ENCODE measurements at places on chromosomes 2 and 18. TPM values are rescaled to one million over a fixed set of nuclear protein-coding genes. Genes with fewer than 3 reads are reported as not detected.

The RAPGEF4 gene
- 7.5 TPM for total RNA-seq

The SAP130 gene
- 12.2 TPM for total RNA-seq

DNA sequence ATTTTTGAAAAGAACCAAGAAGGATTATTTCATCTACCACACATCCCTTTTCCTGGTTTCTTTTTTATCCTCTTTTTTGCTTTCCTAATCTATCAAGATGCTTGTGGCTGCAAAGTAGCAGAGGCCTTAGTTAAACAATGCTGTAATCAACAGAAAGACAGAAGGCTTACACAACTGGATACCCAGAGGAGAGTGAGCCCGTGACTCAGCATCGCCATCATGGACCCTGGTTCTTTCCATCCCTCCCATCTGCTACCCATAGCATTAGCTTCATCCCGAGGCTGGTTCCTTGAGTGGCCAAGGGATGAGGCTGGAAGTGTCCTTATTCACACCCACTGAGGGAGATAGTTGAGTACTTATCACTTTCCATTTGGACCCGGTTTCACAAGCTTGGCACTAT lies 7.5 kb upstream of the HAAO start:
- no peak for DNase-seq

GRCh38 chr18:62894681-62895390 lies 179.5 kb downstream of the PHLPP1 start:
- DNase-seq = no peak

GRCh38 chr2:218344090-218344754 lies 12.4 kb upstream of the CATIP start:
- no peak for DNase-seq

- no peak for DNase-seq
Observed at GRCh38 chr2:145743011-145743410, 1223.1 kb upstream of the ZEB2 start.

GRCh38 chr2:26630669-26631360 lies 10.4 kb downstream of the CIB4 start:
- DNase-seq = peak; percentile 35
